ENCODE measurements at places on chromosomes 2 and 18. TPM values are rescaled to one million over a fixed set of nuclear protein-coding genes. Genes with fewer than 3 reads are reported as not detected.

Gene FLACC1
- total RNA-seq: 2.0 TPM

Gene SKOR2
- total RNA-seq: not detected

Gene CYP27C1
- total RNA-seq: under 0.01 TPM

Gene HAT1
- total RNA-seq: 21.2 TPM

Gene GCKR
- 0.17 TPM for total RNA-seq

Gene OXER1
- total RNA-seq: not detected

Gene PHOSPHO2
- total RNA-seq: 1.8 TPM

Gene CSRNP3
- total RNA-seq: 3.0 TPM

Gene L3MBTL4
- not detected for total RNA-seq

Gene SULT1C3
- not detected for total RNA-seq

Gene SNED1
- 52.9 TPM for total RNA-seq

Gene TUBB8B
- not detected for total RNA-seq

Gene AMER3
- total RNA-seq: not detected

Gene CDK5R2
- under 0.01 TPM for total RNA-seq

Gene CENPA
- total RNA-seq: 21.4 TPM

Gene KCNS3
- total RNA-seq: 1.0 TPM

Gene DDX18
- 38.0 TPM for total RNA-seq

Gene DES
- total RNA-seq: 1.6 TPM

Gene DSC2
- total RNA-seq: not detected

Gene ERMN
- not detected for total RNA-seq

Gene ASXL3
- total RNA-seq: 0.66 TPM

Gene PCARE
- total RNA-seq: not detected

Gene TMEM169
- total RNA-seq: 0.29 TPM

Gene FSHR
- not detected for total RNA-seq

Gene EVX2
- not detected for total RNA-seq

Gene LYPD6B
- total RNA-seq: not detected

Gene SLC19A3
- 0.29 TPM for total RNA-seq

Gene TBR1
- not detected for total RNA-seq

Gene SFT2D3
- total RNA-seq: 6.6 TPM

Gene IHH
- total RNA-seq: under 0.01 TPM

Gene ATP9B
- 34.7 TPM for total RNA-seq

Gene IL36B
- total RNA-seq: not detected

Gene NMUR1
- total RNA-seq: 0.17 TPM
